ENCODE measurements at places on chromosomes 12 and 14. TPM values are rescaled to one million over a fixed set of nuclear protein-coding genes. Genes with fewer than 3 reads are reported as not detected.

The CLEC4C gene
- not detected for total RNA-seq

The CMTM5 gene
- 0.27 TPM for total RNA-seq

The TDG gene
- 10.2 TPM for total RNA-seq

The KRT73 gene
- not detected for total RNA-seq

- no peak for DNase-seq
These were observed 7.3 kb downstream of the IFI27 start for GRCh38 chr14:94117856-94118255.

DNA sequence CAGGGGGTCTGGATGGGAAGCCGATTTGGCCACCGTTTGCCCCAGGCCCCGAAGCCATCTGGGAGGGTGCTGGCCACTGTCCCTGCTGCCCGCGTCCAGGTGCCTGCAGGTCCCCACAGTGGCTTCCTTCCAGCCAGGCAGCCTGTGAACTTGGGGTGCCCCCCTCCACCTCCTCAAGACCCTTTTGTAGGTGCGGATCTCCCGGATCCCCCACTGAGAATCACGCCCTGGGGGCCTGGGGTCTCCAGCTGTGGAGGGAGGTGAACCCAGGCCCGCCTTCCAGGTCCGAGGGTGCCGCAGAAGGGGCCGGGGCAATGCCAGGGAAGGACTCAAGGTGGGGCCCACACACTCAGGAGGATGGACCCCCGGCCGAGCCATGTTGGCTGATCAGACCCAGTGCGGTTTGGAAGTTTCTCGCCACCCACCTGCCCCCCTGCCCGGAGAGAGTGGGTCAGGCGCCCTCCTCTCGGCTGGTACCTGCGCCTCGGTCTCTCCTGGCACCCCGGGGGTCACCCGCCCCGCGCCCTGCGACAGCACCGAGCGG lies 1.7 kb downstream of the MMP17 start:
- DNase-seq: no peak
